Heart left ventricle (tissue), 16 donors: ENCODE measurements at places on chromosomes 4 and X.

DNA sequence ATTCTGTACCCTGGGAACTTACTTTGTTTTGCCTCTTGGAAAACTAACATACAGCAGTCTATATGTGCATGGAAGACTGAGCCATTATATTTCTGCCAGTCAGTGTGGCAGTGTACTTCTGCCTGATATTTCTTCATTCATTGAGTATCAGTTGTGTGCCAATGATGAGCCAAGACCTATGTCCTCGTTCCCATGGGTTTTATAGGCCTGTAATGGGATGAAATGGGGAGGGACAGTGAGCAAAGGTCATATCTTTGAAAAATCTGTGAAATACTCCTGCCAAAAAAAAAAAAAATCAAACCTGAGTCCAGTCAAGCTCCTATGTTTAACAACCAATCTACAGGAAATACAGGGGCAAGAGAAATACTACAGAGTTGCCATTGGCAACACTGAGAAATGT lies 9.1 kb downstream of the NSD2 start:
- DNase-seq, result no peak

DNA sequence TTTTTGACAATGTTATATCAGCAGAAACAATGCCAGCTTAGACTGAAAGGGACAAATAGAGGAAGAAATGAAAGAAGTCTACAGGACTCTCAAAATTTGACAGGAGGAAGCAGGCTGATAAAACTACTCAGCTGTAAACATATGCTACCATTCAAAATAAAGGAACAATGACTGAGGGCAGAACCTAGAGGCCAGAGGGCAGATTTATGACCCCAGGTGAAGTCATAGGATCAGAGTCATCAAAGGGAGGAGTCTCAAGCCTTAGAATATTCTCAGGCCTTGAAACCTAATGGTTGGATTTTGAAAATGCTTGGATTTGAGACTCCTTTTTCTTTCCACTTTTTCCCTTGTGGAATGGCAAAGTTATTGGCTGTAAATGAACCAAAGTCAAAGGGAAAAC lies 17.0 kb upstream of the SYTL5 start:
- DNase-seq, result no peak

GRCh38 chr4:123846092-123846491 lies 449.5 kb downstream of the SPRY1 start:
- no peak for DNase-seq

DNA sequence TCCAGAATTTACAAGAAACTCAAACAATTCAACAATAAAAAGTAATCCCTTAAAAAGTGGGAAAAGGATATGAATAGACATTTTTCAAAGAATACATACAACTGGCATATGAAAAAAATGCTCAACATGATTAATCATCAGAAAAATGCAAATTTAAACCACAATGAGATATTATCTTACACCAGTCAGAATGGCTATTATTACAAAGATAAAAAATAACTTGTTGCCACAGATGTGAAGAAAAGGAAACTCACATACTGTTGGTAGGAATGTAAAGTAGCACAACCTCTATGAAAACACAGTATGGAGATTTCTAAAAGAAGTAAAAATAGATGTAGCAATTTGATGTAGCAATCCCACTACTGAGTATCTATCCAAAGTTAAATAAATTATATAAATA lies 65.1 kb upstream of the DIAPH2 start:
- DNase-seq, result no peak

GRCh38 chr4:19260346-19260745 lies 991.4 kb upstream of the SLIT2 start:
- no peak for DNase-seq

DNA sequence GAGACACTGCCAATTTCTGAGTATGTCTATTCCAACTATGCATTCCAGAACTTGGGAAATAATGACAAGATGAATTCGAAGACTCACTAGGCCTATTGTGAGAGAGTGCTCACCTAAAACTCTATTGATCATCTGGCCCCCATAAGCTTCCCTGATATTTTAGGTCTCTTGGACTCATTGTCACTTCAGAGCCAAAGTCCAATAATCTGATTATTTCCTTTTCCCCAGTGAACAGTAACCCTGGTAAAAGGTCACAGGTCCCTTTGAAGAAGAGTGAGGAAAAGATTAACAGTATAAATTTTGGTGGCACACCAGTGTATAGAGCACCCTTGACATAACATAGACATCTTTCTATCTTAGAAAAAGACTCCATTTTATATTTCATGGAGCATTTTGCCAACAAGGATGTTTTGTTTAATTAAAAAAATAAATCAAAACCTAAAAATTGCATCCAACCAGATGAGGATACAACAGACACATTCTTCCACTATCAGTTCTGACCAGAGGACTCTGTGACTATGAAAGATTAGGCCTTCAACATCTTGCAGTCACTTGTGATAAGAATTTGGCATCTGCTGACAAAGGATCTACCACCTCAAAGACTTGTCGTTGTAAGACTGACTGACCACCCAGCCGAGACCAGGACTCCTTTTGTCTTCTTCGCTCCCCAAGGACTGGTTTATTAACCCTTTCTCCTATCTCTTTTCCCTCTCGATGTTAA lies 191.9 kb downstream of the MAB21L2 start:
- DNase-seq, result no peak

GRCh38 chr4:166980419-166980818 lies 253.9 kb downstream of the SPOCK3 start:
- no peak for DNase-seq

DNA sequence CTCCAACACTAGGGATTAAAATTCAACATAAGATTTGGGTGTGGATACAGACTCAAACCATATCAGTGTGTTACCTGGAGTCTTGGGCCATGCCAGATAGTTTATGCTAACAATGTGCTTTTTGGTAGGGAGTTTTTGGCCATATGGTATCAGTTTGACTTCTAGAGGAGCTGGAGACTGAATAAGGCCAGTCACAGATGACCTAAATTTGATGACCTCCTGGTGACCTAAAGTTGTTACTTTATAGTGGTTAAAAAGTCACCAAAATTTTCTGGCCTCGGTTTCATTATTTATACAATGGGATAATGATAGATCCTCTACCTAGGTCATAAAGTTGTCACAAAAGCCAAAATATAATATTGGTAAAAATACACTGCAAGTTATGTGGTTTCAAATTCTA lies 877.1 kb downstream of the RAPGEF2 start:
- no peak for DNase-seq

- DNase-seq, result no peak
These were observed 3.4 kb downstream of the CPLX1 start for GRCh38 chr4:822361-823175.

DNA sequence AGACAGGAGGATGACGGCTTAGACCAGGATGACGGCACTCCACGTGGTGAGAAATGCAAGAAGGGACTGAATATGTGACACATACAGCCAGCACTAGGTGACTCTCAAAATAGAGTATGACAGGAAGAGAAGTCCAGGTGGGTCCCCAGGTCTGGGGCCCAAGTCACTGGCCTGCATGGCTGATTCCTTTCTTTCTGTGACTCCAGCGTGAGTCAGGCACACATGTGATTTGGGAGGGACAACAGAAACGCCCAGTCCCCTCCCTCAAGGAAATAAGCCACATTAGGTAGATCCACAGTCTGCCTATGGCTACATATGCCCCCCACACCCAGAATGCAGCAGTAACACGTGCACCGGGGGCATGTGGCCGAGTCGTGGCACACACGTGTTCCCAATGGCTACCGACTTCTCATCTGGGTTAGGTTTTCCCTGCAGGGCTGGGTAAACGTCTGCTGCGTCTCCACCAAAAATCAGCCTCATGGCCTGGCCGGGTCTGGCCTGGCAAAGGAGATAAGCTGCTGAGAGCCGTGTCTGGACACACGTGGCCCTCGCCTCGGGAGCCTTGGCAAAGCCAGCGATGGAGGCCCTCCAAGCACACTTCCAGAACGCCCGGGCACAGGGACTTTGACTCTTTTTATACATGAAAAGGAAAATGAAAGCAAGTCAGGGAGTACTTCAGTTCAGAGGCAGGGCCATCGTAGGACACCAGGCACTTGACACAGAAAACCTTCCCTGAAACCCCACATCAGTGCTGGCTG lies 19.3 kb downstream of the SEL1L3 start:
- peak; percentile 73 for DNase-seq
